ENCODE measurements at places on chromosomes 7 and 10.

- no peak for DNase-seq
Observed at GRCh38 chr7:135537905-135538304, 19.8 kb upstream of the NUP205 start.

DNA sequence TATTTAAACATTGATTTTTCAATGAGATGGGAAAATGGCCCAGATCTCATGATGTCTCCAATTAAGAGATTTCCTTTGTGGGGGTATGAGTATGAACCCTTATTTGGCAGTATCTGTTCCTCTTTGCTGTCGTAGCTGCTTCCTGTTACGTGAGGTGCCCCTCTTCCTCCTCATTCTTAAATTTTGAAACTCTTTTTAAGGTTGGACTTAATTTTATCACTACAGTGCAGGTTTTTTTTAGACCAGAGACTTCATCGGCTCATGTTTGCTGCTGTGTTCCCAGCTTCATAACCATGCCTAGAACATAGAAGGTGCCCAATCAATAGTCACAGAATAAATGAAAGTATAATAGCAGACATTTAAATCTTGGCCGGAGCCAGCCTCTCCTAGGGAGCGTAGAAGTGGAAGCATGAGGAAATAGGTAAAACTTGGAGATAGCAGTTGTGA, 2.4 kb downstream of the MIOS start:
- no peak for DNase-seq

GRCh38 chr10:132885451-132886210, 56.7 kb downstream of the CFAP46 start:
- no peak for DNase-seq

DNA sequence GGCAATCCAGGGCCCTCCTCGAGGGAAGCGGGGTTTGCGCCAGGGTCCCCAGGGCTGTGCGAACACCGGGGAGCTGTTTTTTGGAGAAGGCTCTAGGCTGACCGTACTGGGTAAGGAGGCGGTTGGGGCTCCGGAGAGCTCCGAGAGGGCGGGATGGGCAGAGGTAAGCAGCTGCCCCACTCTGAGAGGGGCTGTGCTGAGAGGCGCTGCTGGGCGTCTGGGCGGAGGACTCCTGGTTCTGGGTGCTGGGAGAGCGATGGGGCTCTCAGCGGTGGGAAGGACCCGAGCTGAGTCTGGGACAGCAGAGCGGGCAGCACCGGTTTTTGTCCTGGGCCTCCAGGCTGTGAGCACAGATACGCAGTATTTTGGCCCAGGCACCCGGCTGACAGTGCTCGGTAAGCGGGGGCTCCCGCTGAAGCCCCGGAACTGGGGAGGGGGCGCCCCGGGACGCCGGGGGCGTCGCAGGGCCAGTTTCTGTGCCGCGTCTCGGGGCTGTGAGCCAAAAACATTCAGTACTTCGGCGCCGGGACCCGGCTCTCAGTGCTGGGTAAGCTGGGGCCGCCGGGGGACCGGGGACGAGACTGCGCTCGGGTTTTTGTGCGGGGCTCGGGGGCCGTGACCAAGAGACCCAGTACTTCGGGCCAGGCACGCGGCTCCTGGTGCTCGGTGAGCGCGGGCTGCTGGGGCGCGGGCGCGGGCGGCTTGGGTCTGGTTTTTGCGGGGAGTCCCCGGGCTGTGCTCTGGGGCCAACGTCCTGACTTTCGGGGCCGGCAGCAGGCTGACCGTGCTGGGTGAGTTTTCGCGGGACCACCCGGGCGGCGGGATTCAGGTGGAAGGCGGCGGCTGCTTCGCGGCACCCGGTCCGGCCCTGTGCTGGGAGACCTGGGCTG, 26.0 kb downstream of the PRSS2 start:
- no peak for DNase-seq

- DNase-seq = no peak
Observed at GRCh38 chr10:21688009-21688332, 153.9 kb downstream of the MLLT10 start.
